ENCODE measurements at places on chromosomes 2 and 18.

GRCh38 chr2:47014564-47015051 lies 99.0 kb upstream of the MCFD2 start:
- no peak for DNase-seq

GRCh38 chr2:226526716-226527115 lies 272.9 kb downstream of the IRS1 start:
- no peak for DNase-seq

DNA sequence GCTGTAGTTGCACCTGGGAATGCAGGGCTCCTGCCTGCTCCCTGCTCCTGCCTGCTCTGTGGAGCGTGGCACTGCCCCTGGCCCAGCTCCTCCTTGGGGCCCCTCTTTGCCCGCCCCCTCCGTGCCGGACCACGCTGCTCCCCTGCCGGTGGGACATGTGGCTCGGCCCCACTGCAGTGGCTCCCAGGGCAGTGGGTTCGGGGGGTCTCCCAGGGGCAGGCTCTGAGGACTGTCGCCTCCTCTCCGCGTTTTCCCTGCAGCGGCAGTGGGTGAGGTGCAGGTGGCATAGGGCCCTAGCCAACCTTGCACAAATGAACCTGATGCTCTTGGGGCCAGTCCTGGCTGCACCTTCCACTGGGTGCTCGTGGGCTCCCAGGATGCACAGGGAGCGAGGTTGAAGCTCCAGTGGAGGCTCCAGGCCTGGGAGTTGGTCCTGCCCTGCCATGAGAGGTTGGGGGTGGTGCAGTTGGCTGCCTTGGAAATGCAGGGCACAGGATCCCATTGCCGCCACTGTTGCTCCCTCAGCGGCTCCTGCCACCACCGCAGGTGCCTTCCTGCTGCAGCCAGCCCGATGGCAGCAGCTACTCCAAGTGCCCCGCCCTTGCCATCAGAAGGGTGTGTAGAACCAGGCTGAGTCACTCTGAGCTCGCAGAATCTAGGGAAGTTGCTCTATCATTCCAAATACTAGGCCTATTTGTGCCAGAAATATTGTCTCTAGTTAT lies 313.1 kb upstream of the SYT4 start:
- DNase-seq: no peak

GRCh38 chr18:47040982-47041381 lies 5.6 kb upstream of the ELOA2 start:
- no peak for DNase-seq

DNA sequence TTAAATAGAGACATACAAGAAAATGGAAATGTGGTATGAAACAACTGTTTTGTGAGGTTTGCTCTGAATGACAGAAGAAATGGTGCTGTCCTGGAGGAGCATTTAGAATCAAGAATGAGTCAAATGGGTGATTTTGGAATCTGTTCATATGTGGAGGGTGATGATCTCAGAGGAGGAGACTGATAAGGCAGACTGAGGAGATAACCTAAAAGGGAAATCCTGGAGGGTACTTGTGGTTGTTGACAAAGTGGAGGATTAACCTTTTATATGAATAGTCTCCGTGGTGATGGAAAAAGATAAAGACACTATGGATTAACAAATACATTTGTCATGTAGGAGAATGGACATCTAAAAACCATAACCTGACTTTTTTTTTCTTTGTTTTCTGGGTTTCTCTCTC lies 74.1 kb downstream of the MMADHC start:
- no peak for DNase-seq

- no peak for DNase-seq
Observed at GRCh38 chr2:138324068-138324771, 177.3 kb upstream of the SPOPL start.

DNA sequence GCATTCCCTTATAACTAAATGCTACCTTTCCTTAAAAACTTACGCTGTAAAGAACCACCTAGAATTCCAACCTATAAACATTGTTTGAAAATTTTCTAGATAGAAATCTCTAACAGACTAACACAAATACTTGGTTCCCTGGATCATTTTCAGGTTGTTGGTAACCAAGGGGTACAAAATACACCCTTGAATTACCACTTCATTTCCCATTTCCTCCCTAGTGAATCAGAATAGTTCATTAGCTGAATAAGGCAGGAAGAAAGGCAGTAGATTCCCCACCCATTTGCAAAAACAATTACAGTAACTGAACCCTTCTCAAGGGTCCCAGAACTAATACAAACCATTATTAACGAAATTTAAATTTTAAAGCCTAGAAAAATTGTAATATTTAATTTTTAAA lies 5.5 kb downstream of the MEX3C start:
- no peak for DNase-seq

GRCh38 chr2:12457831-12458230 lies 258.9 kb upstream of the TRIB2 start:
- no peak for DNase-seq

GRCh38 chr2:28729698-28730097 lies 21.9 kb upstream of the PPP1CB start:
- DNase-seq: no peak

DNA sequence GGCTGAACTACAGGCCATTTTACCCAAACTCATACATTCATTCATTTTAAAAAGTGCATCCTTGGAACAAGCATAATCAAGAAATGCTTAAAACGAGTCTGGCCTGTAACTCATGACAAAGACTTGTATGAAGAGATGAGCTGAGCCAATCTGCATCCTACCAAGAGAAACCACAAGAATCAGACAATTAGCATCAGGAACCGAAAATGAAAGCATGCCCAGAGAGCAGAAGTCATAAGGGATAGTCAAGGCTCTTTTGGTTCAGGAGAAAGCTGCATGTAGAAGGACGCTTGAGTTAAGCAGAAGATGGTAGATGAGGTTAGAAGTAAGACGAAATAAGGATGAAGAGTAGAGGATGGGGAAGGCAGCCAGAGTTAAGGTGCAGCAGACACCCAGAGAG lies 137.0 kb upstream of the CTNNA2 start:
- DNase-seq: no peak

DNA sequence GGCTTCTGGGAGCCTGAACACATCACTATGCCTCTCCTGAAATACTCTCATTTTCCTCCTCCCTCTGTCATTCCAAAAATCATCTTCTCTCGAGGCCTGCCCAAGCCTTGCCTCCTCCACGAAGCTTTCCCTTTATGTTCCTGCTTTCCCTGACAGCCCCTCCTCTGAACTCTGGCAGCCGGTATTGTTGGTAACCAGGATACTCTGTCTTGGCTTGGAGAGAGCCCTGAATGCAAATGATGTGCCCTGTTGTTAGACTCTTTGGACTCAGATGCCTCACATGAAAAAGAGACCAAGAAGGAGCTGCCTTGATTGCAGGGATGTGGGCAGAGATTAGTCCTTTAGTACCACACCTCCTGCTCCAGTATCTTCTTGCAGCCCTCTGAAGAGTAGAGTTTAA lies 138.5 kb upstream of the DLX2 start:
- DNase-seq: no peak

- no peak for DNase-seq
Observed at GRCh38 chr2:159227467-159227866, 59.0 kb downstream of the WDSUB1 start.

DNA sequence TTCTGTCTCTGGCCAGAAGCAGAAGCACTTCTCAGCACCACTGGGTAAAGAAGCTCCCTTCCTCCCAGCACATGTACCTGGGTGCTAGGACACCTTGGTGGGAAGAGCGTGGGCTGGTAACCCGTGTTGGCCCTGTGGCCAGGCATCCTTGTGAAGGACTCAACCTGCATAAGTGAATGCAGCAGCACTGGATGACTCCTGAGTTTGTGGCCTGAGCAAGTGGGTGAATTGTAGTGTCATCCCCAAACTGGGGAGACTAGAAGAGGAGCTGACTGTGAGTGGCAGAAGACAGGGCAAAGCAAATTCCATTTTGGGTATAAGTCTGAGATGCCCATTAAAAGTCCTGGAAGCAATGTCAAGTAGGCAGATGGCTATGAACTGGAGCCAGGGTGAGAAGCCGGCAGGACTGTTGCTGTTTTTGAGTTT lies 63.4 kb downstream of the STAT1 start:
- no peak for DNase-seq

- no peak for DNase-seq
Observed at GRCh38 chr2:106020821-106021661, 173.1 kb downstream of the UXS1 start.

- no peak for DNase-seq
Observed at GRCh38 chr2:148350199-148350598, 294.4 kb upstream of the EPC2 start.

All from B cell (primary cell).